ENCODE measurements at places on chromosomes 13 and 19.

DNA sequence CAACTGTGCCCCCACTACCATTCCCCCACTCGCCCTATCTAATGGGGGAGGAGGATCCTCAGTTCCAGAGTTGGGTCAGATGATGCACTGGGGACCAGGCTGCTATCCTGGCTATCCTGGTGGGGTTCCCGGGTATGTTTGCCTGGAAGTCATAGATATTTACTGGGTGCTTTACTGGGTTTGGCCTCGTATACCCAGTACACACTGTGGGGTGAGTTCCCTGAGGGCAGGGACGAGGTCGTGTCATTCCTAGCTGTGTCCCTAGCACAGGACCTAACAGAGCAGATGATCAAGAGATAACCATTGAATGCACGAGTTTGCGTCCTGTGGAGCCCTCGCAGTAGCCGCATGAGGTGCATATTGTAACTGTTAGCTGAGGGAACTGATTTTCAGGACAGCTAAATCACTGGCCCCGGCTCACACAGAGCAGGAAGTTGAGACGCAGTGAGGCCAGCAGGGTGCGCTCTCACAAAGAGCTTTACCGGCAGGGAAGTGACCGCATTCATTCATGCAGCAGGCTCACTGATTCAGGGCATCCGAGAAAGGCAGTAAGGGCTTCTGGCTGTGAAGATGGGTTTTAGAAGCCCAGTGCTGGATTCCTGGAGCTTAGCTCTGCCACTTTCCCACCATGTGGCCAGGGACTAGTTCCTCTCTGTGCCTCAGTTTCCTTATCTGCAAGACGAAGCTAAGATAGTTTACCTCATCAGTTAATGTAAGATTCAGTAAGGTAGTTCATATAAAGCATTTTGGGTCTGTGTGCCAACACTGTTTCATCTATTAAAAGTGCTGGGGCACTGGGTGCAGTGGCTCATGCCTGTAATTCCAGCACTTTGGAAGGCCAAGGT is 6.0 kb downstream of the RUVBL2 start:
- DNase-seq, result peak; percentile 86

DNA sequence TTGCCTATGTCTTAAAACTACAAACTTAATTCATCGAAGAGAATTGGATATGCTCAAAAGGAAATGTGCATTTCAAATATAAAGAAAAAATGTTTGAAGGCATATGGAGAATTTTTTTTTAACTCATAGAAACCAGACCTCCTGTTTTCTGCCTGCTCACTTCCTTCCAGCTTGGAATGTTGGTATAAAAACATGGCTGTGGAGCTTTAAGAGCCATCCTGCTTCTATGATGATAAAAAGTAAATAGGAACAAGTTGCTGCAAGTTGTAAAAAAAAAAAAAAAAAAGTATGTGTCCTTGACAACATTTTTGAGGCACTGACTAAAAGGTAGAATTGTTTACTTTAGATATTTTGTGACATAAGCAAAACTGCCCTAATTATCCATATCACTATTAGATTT is 1230.7 kb downstream of the PCDH9 start:
- no peak for DNase-seq

DNA sequence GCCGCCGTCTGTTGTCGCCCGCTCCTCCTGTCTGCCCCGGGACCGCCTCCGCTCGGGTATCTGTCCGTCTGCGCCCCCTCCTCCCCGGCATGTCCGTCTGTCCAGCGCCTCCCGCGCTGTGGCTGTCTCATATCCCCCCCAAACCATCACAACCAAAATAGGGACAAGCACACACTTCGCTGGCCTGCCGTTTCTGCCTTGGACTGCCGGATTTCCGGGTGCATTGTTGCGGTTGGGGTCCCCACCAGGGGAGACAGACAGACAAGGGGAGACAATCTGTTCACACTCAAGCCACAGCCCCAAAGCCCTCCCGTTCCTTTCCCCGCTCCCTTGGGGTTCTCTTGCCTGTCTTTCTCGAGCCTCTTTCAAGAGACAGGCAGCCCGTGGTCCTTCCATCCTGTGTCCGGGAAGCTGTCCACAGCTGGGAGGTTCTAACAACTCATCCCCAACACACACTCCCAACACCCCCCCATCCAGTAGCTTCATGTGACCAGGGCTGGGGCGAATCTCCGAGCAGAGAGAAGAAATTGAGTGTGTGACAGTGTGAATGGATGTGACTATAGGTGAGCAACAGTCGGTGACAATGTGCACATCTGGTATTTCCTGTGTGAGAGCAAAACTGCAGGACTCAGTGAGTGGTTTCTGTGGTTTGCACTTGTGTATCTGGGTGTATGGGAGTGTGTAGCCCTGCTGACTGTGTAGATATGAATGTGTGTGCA is 16.5 kb upstream of the FOSB start:
- peak; percentile 83 for DNase-seq

- DNase-seq, result no peak
Measured at GRCh38 chr19:55324662-55325061, 479 bp downstream of the TMEM150B start.

- peak; percentile 37 for DNase-seq
Measured at GRCh38 chr13:23992781-23993679, 95.7 kb upstream of the C1QTNF9B start.

GRCh38 chr19:15118789-15119494 is 11.7 kb downstream of the SYDE1 start:
- DNase-seq, result no peak

GRCh38 chr13:112215871-112216270 is 148.9 kb downstream of the SOX1 start:
- no peak for DNase-seq

GRCh38 chr13:25085125-25085742 is 10.7 kb upstream of the PABPC3 start:
- DNase-seq, result peak; percentile 77

DNA sequence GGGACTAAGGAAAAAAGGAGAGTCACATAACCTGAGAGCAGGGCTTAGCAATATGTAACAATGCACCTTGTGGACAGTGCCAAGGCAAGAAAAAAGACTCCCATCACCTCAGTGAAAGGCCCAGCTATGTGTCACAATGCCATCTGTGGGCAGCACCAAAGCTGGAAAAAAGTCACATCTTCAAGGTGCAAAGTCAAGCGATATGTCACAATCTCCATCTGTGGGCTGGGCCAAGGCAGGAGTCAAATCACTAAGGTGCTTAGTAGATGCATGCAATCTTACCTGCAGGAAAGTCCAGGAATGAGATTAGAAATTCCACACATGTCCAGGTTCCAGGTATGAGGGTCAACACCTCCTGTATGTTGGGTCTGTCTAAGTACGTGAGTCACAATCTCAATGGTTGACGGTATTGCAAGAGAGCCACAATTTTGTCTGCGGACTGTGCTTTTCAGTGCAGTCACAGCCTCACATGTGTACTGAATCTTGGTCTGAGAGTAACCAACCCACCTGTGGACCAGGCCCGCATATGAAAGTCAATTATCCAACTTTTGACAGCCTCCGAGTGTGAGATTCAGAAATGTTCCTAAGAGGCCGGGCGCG is 14.8 kb upstream of the ZNF43 start:
- DNase-seq, result peak; percentile 44

- no peak for DNase-seq
Measured at GRCh38 chr13:30466358-30466714, 600 bp upstream of the HMGB1 start.

DNA sequence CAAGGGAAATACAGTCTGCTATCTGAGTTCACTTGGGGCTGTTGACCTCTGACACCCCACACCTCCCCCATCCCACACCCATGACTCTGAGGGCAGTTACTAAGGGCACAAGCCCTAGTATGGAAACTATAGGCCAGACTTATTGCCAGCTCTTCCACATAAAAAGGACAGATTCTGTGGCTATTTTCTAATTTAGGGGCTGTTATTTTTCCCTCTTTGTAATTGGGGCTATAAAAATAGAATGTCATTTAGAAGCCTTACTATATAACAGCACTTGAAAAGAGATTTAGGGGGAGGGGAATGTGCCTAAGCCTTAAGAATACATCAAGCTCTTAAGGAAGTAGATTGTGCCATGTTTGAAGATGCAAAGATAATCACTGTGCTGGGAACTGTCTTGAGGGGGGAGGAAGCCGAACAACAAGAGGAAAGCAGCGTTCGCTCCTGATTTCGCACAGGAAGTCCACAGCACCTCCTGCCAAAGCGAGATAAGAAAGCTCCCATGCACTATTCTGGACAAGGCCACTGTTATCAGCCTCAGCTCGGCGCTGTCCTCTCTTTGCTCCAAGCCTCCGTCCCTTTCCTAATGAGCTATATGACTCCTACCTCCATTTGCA is 86.6 kb downstream of the FLT1 start:
- DNase-seq, result no peak

- DNase-seq, result peak; percentile 96
Measured at GRCh38 chr19:33795370-33796163, 1.1 kb upstream of the KCTD15 start.

DNA sequence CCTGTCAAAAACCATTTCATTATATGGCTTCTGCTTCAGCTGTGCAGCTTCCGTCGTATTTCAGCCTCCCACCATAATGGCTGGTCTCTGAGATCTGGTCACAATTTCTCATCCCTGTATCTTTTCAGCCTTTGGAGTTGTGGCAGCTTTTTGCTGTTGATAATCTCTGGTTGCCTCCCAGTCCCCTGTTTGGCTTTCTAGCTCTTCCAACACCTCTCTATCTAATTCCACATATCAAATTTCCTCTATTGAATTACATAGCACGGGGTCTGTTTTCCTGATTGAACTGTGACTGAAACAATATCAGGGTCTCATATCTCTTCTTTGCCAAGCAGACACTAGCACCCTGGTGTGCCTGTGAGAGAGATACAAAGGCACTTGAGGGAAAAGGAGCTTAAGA is 222.1 kb upstream of the OBI1 start:
- DNase-seq, result no peak

- no peak for DNase-seq
Measured at GRCh38 chr13:62280590-62280989, 864.9 kb upstream of the PCDH20 start.

GRCh38 chr13:36981156-36981743 is 17.9 kb downstream of the ALG5 start:
- peak; percentile 66 for DNase-seq

DNA sequence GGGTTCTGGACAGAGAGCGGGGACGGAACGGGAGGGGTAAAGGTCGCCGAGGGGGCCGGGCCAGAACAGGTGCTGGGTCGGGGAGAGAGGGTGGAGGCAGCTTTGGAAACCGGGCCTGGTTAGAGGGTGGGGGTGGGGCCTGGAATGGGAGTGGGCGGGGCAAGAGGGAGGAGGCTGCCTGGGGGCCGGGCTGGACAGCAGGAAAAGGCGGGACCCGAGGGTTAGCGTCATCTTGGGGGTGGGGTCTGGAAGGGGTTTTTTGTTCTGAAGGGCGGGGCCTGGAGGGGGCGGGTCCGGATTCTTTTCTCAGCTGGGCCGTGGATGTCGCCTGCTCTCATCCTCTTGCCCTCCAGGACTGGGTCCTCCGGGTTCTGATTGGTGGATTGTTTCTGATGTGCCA is 4.3 kb upstream of the ZNF813 start:
- DNase-seq, result peak; percentile 91

DNA sequence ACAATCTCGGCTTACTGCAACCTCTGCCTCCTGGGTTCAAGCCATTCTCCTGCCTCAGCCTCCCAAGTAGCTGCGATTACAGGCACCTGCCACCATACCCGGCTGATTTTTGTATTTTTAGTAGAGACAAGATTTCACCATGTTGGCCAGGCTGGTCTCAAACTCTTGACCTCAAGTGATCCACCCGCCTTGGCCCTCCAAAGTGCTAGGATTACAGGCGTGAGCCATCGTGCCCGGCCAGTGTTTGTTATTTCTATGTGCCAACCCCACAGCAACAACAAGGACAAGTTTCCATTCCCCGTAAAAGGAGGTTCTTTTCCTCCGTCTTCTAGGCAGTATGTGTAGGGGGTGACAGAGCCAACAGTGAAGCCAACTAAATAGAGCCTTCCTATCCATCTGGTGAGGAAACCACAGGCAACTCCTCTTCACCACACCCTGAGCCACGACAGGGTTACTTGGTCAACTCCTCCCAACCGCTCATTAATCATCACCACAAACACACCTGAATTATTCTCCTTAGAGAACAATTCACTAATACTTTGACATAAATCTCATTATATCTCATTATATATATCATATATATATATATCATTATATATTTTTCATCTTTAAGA is 25.5 kb downstream of the FOXO1 start:
- DNase-seq, result no peak

DNA sequence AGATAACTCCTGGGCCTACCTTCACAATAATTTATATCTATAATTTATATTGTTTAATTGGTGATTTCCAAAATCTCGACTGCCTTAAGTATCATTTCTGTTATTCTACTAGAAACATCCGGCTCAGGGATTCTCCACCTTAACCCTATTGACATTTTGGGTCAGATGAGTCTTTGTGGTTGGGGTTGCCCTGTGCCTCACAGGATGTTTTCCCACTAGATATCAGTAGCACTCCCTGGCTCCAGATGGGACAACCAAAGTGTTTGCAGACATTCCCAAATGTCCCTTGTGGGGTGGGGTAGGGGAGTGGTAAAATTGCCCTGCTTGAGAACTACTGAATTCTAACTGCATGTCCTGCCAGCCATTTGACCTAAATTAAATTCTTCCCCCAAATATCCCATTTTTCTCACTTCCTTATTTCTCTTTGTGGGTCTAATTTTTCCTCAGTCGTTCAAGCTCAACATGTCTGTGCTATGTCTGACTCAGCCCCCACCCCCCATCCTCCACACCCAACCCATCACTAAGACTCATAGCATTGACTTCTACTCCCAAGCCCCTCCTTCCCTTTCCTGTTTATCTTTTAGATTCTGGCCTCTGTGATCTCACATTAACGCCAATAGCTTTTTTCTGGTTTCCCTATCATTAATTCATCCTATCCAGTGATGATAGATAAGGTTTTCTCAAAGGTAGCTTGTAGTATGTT is 545.1 kb downstream of the EFNB2 start:
- no peak for DNase-seq

All from eye (tissue), 1 donor.